ENCODE measurements at places on chromosomes 2 and 18. TPM values are rescaled to one million over a fixed set of nuclear protein-coding genes. Genes with fewer than 3 reads are reported as not detected.

RIT2 gene
- total RNA-seq, result not detected

SP9 gene
- total RNA-seq, result not detected

PROKR1 gene
- total RNA-seq, result not detected

GRCh38 chr2:189609423-189609816, 28.8 kb upstream of the SLC40A1 start:
- H3K4me3 ChIP-seq, result no peak overlapping the region
- DNase-seq, result no peak
- no peaks in the 10 kb centered on the region for H3K27me3 ChIP-seq

DNA sequence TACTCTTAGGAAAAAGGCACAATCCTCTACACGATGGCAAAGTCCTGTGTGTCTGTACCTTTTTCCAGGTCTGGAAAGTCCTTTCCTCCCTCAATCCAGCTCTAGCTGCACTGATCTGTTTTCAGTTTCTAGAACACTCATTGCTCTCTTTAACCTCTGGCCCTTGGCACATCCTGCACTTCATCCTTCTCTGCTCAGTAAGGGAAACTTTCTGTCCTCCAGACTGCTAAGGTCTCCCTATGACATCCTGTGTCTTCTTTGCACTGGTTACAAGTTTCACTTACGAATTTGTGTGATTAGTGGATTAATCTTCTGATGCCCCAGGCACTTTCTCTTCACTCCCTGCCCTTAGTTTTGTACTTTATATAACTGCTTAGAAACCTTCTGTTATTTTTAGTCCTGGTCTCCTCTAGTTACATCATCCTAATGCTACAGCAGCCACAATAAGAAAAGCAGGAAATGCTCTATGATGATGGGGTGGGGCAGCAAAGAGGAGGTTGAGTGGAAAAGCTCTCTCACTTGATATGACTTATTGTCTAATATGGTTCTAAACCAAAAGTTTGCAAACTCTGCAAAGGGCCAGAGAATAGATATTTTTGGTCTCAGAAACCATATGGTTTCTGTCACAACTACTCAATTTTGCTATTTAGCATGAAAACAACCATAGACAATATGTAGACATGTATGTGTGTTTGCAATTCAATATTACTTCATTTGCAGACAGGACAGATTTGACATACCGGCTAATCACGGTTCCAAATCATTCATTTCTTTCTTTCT, 568.2 kb downstream of the THSD7B start:
- H3K27ac ChIP-seq, result no peak overlapping the region
- no peak overlapping the region for H3K4me3 ChIP-seq
- no peaks in the 10 kb centered on the region for H3K27me3 ChIP-seq
- H3K4me1 ChIP-seq, result no peaks in the 10 kb centered on the region
- H3K36me3 ChIP-seq, result no peaks in the 10 kb centered on the region

DNA sequence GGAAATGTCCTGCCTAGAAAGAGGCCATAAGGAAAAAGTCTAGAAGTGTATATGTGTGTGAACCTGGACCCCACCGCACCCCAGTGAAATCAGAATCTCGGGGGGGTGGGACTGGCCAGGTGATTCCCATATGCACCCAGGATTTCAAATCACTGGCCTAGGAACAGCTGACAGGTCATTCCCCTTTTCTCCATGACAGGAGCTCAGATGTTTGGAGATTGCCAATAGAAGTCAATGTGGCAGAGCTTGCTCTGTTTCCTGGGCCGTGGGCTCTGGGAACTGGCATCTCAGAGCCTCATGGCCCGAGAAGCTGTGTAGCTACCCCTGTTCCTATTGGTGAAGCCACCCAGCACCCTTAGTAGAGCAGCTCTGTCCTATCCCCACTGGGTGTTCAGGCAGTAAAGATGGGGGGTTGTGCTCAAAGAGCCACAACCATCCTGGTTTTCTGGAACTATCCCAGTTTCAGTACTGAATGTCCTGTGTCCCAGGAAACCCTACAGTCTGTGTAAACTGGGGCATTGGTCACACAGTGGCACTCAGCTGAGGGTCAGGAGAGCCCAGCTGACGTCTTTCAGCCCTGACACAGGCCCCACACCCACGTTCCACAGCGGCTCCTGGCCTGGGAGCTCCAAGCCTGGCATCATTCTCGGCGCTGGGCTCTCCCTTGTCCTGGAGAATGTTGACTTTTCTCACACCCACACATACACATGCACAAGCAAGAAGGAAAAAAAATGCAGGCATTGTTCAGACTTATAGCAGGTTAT, 18.9 kb downstream of the GNLY start:
- no peaks in the 10 kb centered on the region for H3K36me3 ChIP-seq
- no peak overlapping the region for H3K4me3 ChIP-seq
- DNase-seq, result peak; percentile 68
- no peaks in the 10 kb centered on the region for H3K27me3 ChIP-seq
- H3K4me1 ChIP-seq, result peaks cover 5% of the 10 kb centered on the region

DNA sequence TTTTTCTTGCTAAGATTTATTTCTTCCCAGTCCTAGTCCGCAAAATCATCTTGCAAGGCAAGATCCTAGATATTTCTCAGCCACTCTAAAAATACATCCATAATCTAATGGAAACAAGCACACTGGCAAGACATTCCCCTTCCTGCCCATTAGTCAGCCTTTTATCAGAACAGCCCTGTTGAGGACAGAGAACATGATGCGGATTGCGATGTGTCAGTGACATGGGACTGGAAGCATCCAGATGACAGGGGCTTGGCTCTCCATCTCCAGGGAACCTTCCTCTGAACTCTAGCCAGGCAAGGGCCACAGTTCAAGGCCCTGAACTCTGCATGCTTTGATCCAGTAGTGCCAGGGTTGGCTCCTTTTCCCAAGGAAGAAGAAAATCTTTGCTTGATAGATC, 70.0 kb downstream of the VSNL1 start:
- no peak overlapping the region for H3K4me3 ChIP-seq
- H3K27ac ChIP-seq, result no peak overlapping the region
- H3K4me1 ChIP-seq, result no peaks in the 10 kb centered on the region
- H3K36me3 ChIP-seq, result no peaks in the 10 kb centered on the region

- H3K4me1 ChIP-seq, result no peaks in the 10 kb centered on the region
- DNase-seq, result no peak
- no peak overlapping the region for H3K4me3 ChIP-seq
- H3K27me3 ChIP-seq, result no peaks in the 10 kb centered on the region
Measured at GRCh38 chr18:75262511-75262910, 51.9 kb downstream of the TSHZ1 start.

GRCh38 chr2:108271691-108272253, 16.9 kb upstream of the SULT1C2 start:
- no peak overlapping the region for H3K4me3 ChIP-seq
- DNase-seq, result no peak
- peak overlapping the region; percentile 88 for H3K27ac ChIP-seq
- peaks cover 21% of the 10 kb centered on the region for H3K4me1 ChIP-seq
- no peaks in the 10 kb centered on the region for H3K27me3 ChIP-seq

DNA sequence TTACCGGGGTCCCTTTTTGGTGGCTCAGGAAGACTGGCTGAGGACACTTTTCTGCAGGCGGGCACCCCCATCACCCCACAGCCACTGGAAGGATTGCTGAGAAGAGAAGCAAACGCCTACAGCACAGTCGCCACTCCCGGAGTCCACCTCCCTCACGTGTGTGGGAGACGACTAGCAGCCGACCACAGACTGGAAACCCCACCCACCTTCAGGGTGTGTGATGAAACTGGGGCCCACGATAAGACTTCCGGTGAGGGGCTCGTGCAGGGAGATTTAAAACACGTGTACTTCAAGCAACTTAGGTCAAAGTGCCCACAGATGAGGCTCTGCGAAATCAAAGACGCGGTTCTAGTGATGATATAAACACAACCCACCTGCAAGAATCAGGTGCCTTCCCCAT, 26.3 kb downstream of the MBP start:
- no peak overlapping the region for H3K27ac ChIP-seq
- no peak overlapping the region for H3K4me3 ChIP-seq
- no peak for DNase-seq
- peaks cover 41% of the 10 kb centered on the region for H3K4me1 ChIP-seq

DNA sequence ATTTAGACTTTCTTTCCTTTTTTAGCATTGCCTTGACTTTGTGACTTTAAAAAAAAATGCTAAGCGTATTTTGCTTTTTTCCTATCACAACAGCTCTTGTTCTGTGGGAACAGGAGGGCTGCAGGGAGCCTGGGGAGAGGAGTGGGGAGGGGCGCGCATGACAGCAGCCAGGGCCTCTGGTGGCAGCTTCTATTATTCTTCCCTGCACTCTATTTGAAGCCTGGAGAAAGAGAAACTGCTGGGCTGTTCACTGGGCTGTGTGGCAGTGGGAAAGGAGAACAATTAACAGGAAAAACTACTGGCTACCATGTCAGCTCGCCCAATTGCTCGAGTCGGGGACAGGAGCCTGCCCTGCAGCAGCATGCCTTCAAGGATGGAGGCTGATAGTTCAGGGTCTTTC, 119.0 kb upstream of the ZBTB14 start:
- H3K4me3 ChIP-seq, result no peak overlapping the region
- H3K36me3 ChIP-seq, result no peaks in the 10 kb centered on the region
- no peak for DNase-seq
- H3K27me3 ChIP-seq, result no peaks in the 10 kb centered on the region
- no peaks in the 10 kb centered on the region for H3K4me1 ChIP-seq
- no peak overlapping the region for H3K27ac ChIP-seq

GRCh38 chr2:20755132-20755800, 67.6 kb downstream of the LDAH start:
- no peak for DNase-seq
- no peak overlapping the region for H3K27ac ChIP-seq
- H3K36me3 ChIP-seq, result no peaks in the 10 kb centered on the region
- no peak overlapping the region for H3K4me3 ChIP-seq
- no peaks in the 10 kb centered on the region for H3K4me1 ChIP-seq

DNA sequence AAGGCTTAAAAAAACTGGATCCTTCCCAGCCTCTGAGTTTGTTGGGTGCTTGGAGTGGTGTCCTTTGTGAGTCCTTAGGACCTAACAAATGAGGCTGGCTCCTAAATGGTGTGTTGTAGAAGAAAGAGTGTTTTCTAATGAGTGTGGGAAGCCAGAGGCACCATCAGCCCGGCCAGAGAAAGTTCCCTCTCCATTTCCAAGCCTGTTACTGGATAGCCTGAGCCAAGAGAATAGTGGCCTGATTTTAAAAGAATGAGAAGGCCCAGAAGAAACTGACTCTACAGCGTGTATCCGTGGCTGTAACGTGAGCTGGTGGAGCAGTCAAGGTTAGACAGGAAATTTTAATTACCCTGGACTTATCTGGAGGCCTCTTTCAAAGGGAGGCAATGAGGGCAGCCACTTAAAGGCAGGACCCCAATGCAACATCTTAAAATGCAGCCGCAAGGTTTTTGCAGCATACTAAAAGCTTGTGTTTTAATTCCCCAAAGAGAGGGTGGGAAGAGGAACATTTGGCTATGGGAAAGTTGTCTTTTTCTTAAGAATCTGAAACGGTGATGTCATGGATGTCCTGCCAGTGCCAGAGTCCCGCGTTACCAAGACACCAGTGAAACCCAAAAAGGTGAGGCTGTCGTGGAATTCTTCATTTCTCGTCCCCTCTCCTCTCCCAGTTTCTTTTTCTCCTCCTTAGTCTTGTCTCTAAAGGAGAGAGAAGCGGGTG, 4.6 kb downstream of the EFHD1 start:
- peaks cover 13% of the 10 kb centered on the region for H3K27me3 ChIP-seq
- no peaks in the 10 kb centered on the region for H3K36me3 ChIP-seq
- H3K4me3 ChIP-seq, result no peak overlapping the region
- H3K27ac ChIP-seq, result no peak overlapping the region

- no peaks in the 10 kb centered on the region for H3K36me3 ChIP-seq
- no peaks in the 10 kb centered on the region for H3K27me3 ChIP-seq
- peak overlapping the region; percentile 57 for H3K4me3 ChIP-seq
- peak; percentile 82 for DNase-seq
Measured at GRCh38 chr2:188975497-188976102, 1.4 kb downstream of the COL3A1 start.

DNA sequence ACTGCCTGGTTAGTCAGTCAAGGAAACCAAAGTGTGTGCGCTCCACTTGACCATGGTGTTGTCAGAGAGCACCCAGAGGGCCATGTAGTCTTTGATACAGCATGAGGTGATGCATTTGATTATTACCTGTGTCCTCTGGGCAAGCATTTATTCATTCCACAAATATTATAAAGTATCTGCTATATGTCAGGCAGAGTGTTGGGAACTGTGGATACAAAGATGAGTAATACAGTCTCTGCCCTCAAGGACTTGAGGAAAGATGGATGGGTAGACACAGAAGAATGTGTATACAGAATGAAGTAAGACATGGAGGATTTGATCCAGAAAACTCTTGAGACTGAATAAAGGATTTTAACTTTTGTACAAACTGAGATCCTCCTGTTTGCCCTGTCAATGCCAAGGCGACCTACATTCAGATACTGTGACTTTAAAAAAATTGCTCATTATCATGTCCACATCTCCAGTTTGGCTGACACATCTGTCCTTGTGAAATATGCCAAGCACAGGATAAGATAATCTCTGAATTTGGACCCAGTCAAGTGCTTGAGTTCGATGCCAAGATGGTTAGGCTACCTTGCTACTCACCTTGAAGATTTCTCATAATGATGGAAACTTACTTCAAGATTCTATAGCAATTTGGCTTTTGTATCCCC, 50.8 kb downstream of the ACYP2 start:
- DNase-seq, result no peak
- H3K4me3 ChIP-seq, result no peak overlapping the region
- H3K4me1 ChIP-seq, result no peaks in the 10 kb centered on the region
- H3K27me3 ChIP-seq, result no peaks in the 10 kb centered on the region
- no peak overlapping the region for H3K27ac ChIP-seq
- no peaks in the 10 kb centered on the region for H3K36me3 ChIP-seq

DNA sequence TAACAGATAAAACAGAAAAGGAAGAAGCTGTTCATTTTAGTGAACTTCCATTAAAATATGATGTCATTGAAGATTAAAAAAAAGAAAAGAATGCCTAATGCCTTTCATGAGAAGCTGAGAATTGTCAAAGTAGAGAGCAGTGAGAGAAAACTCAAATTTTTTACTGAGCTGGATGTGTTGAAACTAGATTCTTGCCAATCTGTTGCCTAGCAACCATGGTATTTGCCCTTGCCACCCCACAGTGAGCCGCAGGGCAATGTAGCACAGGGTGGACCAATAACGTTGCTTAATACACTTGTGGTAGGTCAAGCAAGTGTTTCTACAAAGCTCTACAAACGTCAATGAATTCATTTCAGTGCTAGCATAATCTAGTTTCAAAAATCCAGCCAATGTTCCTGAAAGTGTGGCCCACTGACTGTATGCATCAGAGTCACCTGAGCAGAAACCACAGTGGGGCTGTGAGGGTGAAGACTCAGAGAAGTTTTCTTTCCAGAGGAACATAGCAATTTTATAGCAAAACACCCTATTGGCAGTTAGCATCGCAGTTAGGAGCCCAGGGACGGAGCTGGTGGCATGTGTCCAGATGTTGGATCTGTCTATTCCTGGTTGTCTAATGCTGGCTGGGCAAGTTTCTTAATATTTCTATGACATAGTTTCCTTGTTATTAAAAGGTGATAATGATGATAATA, 132.2 kb downstream of the DOCK10 start:
- H3K27ac ChIP-seq, result no peak overlapping the region
- no peak overlapping the region for H3K4me3 ChIP-seq
- peak; percentile 24 for DNase-seq
- H3K4me1 ChIP-seq, result peaks cover 12% of the 10 kb centered on the region
- H3K27me3 ChIP-seq, result no peaks in the 10 kb centered on the region

- H3K27me3 ChIP-seq, result no peaks in the 10 kb centered on the region
- H3K4me1 ChIP-seq, result no peaks in the 10 kb centered on the region
- no peak overlapping the region for H3K4me3 ChIP-seq
- H3K36me3 ChIP-seq, result no peaks in the 10 kb centered on the region
- H3K27ac ChIP-seq, result no peak overlapping the region
Measured at GRCh38 chr2:219133976-219134375, 26.6 kb downstream of the NHEJ1 start.

- no peak for DNase-seq
- peaks cover 5% of the 10 kb centered on the region for H3K27me3 ChIP-seq
- no peaks in the 10 kb centered on the region for H3K4me1 ChIP-seq
- no peaks in the 10 kb centered on the region for H3K36me3 ChIP-seq
- no peak overlapping the region for H3K27ac ChIP-seq
Measured at GRCh38 chr2:29296585-29296984, 181.4 kb downstream of the CLIP4 start.
